ENCODE measurements at places on chromosomes 3 and 15.

DNA sequence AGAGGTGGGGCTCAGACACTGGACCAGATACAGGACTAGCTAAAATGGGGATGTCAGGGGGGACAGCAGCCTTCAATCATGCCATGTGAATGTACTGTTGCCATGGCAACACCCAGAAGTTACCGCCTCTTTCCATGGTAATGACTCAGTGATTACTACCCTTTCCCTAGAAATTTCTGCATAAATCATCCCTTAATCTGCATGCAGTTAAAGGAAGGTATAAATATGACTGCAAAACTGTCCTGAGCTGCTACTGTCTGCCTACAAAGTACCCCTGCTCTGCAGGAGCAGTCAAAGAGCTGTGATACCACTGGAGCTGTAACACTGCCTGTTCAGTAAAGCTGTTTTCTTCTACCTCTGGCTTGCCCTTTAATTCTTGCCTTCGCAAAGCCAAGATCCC is 168.2 kb downstream of the PEAK1 start:
- no peak for DNase-seq

DNA sequence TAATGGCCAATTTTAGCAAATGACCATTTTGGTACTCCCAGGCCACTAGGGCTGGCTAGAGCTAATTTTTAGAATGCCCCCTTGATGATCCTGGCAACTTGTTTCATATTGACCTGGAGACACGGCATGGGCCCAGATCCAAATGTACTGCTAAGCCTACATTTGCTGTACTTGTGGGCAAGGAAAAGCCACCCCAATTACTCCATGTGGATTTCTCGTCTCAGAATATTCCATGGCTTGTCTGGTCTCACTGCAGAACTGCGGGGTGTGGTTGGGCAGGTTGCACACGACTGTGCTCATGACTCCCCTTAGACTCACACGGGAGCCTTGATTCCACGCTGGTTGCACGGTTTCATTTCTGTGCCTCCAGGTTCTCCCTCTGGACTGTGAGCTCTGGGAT is 140.9 kb downstream of the RPLP1 start:
- no peak for DNase-seq

- no peak for DNase-seq
Measured at GRCh38 chr3:141311170-141311495, 57.2 kb upstream of the ZBTB38 start.

DNA sequence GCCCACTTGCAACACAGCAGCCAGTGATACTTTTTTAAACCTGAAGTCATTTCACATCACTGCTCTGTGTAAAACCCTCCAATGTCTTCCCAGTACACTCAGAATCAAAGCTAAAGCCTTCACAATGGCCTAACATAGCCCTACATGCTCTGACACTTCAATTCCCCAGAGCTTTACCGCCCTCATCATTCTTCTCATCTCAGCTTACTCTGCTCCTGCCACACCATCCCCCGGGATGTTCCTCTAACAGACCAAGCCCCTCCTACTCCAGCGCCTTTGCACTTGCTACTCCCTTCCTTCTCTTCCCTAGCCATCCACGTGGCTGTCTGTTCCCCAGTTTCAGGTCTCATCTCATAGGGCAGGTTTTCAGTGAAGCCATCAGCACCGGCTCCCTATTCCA is 194.0 kb downstream of the SSR3 start:
- no peak for DNase-seq

- DNase-seq: peak; percentile 7
Measured at GRCh38 chr3:34260271-34261000, 462.0 kb downstream of the PDCD6IP start.

DNA sequence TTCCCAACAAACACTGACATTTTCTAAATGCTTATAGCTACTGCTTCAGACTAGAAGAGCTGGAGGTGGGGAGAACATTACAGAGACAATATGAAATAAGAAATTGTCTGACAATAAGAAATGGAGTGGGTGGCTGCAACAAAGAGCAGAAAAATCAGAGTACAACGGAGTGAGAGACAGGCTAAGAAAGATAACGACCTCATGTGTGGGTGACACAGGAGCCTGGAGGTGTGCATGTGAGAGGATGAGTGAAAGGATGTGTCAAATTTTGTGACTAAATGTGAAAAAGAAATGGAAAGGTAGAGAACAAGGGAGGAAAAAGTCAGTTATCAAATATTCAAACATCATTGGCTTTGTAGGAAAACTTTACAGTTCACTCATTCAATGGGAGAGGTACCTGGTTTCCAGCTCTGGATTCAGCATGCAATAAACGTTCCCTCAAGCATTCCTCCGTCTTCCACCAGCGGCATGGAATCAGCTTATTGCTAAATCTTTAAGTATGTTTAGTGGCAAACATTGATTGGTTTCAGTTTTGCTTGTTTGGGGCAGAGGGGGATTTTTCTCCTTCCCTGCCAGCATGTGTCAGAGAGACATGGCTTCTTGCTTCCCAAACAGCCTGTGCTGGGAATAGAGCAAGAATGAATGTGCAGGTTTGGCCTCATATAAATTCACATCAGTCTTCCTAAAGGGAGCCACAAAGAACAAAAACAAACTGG is 103.8 kb upstream of the CHRM5 start:
- no peak for DNase-seq

DNA sequence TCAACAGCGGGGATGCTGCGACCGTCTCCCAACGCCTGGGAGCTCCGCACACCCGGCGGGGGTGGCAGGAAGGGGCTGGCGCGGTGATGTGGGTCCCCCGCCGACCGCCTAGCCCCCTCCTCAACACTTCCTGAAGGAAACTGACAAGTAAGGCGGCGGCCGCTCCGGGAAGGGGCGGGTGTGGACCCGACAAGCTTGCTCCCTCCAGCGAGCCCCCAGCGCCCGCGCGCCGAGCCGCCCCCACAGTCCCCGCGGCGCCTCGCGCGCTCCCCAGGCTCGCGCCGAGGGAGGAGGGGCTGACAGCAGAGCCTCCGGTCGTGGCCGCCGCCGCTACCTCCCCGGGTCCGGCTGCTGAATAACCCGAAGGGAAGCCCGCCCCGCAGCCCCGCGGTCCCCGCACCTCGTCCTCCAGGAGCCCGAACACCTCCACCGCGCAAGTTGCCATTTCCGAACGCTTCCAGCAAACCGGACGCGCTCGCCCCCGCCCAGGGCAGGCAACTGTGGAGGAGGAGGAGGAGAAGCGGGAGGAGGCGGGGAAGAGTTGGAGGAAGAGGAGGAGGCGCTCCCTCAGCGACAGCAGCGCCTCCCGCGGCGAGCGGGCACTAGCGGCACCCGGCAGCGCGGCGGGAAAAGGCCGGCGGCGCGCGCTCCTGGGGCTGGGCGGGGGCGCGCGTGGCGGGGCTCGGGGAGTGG is at the start of gene NEDD4:
Gene NEDD4, minus strand, starts transcription at position 502 of the 693 bp plus-strand sequence. Its CDS starts 57 bp downstream, at position 445.
- DNase-seq: peak; percentile 40

DNA sequence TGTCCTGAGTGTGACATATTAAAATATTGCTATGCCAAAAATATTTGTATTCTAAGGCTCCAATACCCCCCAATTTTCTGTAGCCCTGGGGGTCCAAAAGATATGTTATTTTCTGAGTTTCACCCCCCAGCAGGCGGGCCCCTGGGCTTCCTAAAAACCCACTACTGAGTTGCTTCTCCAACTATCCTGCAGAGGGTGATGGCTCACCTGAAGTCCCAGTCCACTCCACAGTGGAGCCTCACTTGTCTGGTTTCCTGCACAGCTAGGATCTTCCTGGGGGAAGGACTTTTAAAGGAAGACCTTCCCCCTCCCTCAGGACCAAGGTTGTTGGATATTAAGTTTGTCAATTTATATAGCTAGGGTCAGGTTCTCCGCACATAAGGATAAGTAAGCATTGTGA is 1181.4 kb downstream of the ROBO2 start:
- no peak for DNase-seq

GRCh38 chr3:64099316-64099715 is 76.0 kb upstream of the PSMD6 start:
- no peak for DNase-seq

DNA sequence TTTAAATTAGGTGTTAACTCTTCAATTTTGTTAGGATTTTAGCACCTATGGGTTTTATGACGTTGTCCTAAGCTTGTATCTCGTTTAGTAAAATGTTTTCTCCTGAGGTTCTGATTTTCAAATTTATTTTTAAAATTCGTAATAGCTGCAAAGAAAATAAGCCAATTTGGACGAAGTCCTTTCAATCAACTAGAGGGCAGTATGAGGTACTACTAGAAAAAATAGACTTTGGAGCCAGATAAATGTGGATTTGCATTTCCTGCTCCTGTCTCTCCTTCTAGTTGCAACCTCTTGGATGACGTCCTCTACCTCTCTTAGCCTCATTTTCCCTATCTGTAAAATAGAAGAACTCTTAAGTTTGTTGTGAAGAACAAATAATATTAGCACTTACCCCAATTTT is 81.1 kb downstream of the SLTM start:
- no peak for DNase-seq

- DNase-seq: no peak
Measured at GRCh38 chr15:68335251-68335650, 57.7 kb downstream of the FEM1B start.

DNA sequence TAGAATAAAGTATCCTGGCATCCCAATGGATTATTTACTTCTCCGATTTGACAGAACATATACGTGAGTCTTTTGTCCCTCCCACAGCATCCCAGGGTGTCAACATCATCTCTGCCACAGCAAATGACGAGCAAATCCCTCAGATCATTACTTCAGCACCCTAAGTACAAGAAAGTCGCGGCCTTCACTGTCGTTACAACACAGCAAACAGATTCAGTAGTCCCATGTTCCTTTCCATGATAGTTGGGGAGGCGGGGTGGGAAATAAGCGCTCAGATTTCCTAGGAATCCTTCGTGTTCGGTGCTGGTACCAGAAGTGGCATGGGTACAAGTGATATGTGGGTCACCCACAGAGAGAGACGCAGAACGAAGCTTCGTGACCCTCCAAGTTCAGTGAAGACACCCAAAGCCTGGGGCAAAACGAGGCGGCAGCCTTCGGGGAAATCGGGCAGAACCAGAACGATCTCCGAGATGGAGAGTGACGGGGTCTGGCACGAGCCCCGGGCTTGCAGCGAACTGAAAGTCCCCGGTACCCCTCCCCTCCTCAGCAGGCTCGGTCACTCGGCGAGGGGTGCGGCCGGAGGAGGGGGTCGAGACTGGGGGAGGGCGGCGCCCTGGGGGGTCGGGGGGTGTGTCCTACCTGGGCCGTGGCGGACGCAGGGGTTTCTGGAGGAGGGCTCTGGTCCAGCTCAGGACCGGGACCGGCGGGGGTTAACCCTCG is 619 bp downstream of the TTBK2 start:
- no peak for DNase-seq

GRCh38 chr3:23170291-23170690 is 32.8 kb upstream of the UBE2E2 start:
- peak; percentile 0 for DNase-seq

DNA sequence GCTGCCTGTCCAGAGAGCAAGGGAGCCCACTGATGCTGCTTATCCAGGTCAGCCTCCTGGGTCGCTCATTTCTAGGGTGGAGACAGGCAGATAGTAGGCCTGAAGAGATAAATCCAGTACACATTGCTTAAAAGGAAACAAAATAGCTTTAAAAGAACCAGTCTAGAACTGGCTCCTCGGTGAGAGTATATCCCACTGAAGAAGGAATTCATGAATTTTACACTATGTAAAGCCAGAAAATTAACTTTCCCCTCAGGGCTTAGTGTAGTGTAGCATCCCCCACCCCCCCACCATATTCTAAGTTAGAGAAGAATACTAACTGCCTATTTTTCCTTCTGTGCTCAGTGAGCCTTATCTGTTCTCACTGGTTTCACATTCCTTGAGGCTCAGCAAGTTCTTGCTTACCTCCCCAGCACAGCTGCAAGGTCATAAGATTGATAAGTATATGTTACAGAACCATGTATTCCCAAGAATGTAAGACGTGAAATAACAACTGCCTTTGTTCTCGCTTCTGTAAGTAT is 30.5 kb upstream of the NOX5 start:
- DNase-seq: no peak

- DNase-seq: no peak
Measured at GRCh38 chr15:89401631-89402517, 67.2 kb upstream of the POLG start.

GRCh38 chr15:40790718-40791117 is 16.2 kb upstream of the ZFYVE19 start:
- DNase-seq: no peak

DNA sequence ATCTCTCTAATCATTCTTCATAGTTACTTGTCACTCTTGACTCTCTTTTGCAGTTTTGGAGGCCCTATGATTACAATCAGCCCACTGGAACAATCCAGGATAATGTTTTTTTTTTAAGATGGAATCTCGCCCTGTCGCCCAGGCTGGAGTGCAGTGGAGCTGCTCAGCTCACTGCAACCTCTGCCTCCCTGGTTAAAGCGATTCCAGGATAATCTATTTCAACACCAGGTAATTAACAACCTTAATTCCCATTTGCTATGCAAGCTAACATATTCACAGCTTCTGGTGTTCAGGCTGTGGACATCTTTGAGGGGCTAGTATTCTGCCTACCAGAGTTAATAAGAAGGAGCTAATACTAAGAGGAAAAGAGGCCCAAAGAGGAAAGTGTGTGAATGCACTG is 1.1 kb upstream of the BLOC1S6 start:
- no peak for DNase-seq

DNA sequence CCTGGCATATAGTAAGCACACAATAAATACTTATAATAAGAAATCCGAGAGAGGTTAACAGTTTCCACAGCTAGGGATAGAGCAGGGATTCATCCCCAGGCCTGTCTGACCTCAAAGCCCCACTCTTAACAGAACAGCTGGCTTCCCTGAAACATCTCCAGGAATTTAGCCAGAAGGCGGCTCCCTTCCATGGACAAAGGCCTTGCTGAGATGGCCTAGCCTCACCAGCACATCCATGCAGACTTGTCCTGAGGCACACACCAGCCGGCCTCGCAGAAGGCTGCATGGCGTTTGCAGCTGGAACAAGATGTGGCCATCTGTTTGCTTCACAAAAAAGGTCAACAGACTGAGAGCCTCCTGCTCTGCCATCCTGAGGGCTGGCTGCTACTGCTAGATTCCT is 245.4 kb downstream of the SLCO3A1 start:
- DNase-seq: no peak

DNA sequence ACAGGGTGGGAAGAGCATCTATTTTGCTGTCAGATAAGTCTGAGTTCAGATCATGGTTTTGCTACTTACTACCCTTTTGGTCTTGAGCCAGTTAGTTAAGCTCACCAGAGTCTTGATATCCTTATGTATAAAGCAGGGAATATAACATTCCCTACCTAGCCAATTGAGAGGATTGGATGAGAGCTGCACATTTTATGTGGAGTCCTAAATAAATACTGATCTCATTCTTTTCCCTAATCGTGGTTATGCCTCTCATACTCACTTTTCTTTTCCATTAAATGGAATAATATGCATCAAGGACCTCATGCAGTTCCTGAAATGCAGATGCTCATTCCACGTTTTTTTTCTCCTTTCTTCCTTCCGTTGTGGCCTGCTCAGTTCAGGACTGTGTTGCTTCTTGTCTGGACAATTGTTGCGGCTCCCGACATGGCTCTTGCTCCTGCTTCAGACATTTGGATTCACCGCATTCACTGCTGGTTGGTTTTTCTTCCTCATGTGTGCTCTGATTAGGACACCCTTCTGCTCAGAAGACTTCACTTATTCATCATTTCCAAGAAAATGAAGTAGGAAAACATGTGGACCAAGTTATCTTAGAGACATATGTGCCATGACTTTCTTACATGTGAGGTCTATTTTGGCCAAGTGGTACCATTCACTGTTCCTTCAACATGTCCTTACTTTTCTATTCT is 90.2 kb downstream of the NFKBIZ start:
- no peak for DNase-seq

- no peak for DNase-seq
Measured at GRCh38 chr3:179421500-179421899, 29.8 kb downstream of the GNB4 start.

GRCh38 chr3:160735826-160736225 is 20.2 kb upstream of the PPM1L start:
- DNase-seq: no peak
